NCI-H526 treated with DMSO at 0.1 percent for 48 hours (cell line): ENCODE measurements at places on chromosomes 5 and 9.
A peak's percentile ranks its signal among the peaks of the same experiment; 100 is the strongest.

DNA sequence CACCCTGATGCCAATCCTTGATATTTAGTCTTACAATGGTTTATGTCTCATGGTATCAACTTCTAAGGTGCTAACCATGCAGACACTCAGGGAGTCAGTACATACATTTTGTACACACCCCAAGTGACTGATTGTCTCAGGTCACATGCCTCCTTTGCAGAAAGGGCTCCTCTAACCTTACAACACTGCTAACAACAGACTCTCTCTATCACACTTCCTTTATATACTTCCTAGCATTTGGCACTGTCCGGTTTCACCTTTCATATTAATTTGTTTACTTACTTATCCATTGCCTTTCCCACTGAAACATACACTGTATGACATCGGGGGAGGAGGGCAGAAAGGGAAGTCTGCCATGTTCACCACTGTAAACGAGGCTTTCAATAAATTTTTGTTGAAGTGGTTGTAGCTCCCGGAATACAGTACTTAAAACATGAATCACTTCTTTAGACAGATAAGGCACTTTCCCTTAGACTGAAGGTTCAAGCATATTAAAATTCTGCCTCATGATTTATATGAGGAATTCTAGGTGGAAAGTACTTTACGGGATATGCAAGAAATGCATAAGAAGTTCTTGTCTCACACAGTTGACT is 20.6 kb downstream of the EMB start:
- DNase-seq, result no peak

GRCh38 chr9:98067184-98067583 is 10.7 kb downstream of the NANS start:
- DNase-seq, result peak; percentile 6

- DNase-seq, result no peak
Measured at GRCh38 chr5:87390075-87390474, 22.7 kb downstream of the CCNH start.

DNA sequence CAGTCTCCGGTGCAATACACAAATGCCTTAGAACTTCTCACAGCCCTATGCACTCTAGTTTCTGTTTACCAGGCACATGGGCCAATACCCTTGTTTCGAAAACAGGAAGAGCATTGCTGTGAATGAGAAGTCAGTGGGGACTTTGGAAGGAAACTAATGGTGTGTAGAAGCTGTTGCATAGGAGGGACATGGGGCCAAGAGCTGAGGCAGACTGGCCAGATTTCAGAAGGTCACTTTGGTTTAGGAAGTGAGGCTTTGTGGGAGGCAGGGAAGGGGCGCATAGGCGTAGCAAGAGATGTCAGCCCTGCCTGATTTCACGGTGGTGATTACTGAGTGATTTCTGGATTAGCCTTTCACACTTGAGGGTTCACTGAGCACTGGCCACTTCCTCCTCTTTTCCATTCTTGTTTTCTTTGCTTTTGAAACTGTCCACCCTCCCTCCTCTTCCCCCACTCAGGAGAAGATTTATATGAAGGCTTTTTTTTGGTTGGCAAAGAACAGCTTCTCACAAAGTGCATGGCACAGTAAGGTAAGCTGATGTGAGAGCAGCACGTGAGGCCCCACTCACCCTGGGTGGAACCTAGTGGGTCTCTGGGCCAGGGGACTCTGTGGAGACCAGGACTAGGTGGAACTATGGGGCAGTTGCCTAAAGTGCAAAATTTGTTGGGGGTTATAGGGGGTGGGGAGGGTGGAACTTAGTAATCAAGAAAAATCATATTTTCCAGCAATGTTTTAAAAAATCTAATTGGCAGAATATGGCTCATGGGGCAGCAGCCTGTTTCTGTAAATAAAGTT is 6.1 kb upstream of the TMEM252 start:
- DNase-seq, result no peak

DNA sequence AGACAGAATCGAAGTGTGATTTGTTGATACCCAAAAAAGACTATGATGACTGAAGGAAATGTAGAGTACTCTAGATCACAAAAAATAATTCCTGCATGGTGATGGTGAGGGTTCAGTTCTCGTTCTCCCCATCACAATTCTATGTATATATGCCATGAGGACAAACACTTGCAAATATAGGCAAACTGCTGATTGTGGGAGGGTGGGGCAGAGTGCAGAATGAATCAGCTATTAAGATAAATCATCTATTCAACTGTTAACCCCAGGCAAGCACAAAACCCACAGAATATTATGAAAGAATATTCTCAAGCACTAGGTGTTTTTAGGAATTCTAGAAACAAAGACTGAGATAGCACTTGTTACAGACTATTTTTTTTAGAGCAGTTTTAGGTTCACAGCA is 13.9 kb upstream of the UBLCP1 start:
- no peak for DNase-seq

DNA sequence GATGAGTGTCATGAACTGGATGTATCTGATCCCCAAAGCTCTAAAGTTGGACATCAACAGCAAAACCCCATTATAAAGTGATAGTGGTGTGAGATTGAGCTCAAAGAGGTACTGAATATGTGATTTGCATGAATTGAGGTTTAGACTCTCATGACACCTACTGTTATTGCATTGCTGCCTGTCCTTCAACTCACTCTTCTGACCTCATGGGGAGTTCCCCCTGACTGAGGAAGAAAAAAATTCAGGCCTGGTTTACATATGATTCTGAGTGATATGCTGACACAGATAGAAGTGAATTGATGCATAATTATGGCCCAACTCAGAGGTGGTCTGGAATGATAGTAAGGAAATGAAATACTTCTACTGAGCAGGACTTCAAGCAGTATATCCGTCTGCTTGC is 76.2 kb upstream of the CHD1 start:
- DNase-seq, result no peak

DNA sequence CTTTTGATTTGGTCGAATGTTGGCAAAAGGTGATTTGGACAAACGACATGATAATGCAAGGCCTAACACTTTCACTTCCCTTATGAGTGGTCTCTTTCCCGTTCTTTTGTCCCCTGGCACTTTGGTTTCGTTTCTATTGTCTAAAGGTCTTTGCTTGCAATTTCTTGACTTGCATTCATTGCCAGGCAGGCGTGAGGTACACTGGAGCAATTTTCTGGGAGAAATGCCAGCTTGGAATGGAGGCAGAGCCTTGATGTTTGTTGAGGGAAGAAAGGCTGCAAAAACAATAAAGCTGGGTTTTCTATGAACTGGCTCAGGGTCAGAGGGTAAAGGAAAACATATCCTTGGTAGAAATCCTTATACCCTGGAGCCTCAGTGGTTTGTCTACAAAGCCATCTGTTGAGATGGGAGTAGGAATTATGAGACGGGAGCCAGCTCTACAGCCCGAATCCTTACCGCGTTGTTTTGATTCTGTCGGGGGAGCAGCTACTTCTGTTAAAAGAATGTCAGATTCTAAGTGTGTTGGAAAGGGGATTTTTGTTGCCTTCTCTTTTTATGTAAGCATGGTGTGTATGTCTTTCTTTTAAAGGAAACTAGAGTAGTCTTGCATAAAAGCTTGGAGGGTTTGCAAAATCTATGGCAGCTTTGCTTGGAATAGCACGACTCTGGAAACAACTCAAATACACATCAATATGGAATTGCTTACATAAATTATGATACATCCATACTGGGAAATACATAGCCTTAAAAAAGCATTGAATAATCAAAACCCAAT is 158.9 kb downstream of the RMI1 start:
- DNase-seq, result no peak

DNA sequence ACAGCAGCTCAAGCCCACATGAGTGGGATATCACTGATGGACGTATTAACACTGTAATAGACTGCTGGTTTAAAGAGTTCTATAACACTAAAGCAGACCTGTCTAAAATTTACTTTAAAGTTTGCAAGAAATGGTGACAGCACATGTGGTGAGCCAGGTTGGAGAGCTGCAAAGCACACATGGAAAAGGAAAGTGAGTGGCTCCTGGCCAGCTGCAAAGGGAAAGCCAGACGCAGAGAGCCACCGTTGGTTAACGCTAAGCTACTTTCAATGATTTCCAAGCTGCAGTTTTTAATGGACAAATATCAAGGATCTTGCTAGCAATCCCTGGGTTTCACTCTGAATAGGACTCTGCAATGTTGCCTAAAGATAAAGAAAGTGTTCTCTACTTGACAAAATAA is 89.9 kb downstream of the CTNND2 start:
- no peak for DNase-seq

DNA sequence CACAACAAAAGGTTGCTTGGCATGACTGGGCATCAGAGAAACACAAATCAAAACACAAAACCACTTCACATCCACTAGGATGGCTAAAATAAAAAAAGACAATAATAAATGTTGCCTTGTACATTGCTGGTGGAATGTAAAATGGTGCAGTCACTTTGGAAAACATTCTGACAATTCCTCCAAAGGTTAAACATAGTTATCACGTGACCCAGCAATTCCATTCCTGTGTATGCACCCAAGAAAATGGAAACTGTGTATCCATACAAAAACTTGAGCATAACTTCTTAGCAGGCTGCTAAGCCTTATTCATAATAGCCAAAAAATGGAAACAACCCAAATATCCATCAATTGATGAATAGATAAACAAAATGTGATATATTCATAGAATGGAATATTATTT is 10.2 kb upstream of the SLC46A2 start:
- no peak for DNase-seq

DNA sequence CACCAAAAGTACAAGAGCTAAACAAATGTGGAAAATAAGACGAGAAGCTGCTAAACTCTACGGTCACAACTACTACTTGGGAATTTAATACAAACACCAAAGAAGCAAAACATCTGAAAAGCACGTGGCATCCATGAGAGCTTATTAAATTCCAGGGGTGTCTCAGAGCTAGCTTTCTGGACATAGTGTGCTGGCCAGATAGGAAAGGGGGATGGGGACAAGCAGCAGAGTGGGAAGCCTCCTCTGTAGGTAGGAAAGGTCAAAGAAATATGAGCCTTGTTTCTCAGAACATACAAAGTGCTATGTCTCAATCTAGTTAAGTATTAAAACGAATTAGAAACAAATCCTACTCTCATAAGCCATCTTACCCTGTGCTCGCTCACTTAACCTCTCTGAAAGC is 51.3 kb upstream of the GOLPH3 start:
- DNase-seq, result no peak

DNA sequence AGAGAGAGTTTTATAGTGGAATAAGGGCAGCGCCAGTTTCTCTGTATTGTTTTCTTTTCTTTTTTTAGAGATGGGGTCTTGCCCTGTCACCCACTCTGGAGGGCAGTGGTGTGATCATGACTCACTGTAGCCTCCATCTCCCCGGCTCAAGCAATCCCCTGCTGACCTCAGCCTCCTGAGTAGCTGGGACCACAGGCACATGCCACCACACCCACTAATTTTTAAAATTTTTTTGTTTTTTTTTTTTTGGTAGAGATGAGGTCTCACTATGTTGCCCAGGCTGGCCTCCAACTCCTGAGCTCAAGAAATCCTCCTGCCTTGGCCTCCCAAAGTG is 119.0 kb downstream of the PIK3R1 start:
- DNase-seq, result no peak

DNA sequence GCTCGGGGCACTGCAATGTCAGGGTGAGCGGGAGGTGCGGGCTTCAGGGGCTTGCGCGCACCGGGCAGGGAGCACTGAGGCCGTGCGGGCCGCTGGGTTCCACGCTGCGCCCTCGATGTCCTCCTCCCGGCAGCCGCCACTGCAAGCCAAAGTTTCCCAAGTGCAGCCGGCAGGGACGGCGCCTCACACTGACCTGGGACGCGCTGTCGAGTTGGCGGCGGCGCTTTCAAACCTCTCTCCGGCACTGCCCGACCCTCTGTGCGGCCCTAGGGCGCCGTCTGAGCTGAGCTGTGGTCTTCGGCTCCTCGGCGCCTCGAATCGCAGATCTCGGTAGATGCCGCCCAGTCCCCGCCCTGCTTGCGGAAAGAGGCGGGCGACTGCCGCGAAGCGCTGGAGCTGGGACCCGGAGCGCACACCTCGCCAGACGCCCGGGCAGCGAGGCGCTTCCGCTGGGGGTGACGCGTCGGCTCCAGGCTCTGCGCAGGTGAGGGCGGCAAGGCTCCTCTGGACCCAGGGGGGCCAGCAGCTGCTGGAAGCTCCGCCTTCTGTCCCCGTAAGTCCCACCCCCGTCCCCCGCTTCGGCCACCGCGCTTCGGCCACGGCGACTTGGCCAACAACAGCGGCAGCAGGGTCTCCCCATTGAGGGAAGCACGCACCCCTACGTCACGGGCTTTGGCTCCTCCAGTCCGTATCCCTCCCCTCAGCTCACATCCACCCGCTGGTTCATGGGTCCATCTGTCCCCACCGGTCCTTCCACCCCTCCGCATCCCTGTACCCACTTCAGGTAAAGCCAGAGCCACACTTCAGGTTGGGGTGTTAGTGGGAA is at the start of gene ANKRD34B:
TSS of gene ANKRD34B (minus strand) at position 320 of the 826 bp plus-strand sequence. CDS start 10,261 bp downstream, outside the sequence.
- DNase-seq, result peak; percentile 6

DNA sequence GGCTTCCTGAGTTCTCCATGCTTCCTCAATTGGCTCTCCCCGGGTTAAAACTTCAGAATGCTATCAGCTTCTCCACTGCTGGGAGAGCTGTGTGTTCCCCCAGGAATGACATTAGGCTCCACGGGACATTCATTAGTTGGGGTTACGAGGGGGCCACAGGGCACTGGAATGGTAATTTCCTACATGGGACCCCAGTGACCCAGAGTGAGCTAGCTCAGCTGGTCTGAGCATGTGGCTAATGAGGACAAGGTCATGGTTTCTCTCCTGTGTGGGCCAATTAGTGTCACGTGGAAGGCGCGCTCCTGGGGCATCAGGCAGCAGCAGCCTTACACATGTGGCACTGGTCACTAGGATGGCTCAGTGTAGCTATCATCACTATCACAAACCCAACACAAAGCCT is 21.0 kb downstream of the LSM11 start:
- no peak for DNase-seq

- no peak for DNase-seq
Measured at GRCh38 chr5:111585946-111586345, 73.6 kb upstream of the STARD4 start.

DNA sequence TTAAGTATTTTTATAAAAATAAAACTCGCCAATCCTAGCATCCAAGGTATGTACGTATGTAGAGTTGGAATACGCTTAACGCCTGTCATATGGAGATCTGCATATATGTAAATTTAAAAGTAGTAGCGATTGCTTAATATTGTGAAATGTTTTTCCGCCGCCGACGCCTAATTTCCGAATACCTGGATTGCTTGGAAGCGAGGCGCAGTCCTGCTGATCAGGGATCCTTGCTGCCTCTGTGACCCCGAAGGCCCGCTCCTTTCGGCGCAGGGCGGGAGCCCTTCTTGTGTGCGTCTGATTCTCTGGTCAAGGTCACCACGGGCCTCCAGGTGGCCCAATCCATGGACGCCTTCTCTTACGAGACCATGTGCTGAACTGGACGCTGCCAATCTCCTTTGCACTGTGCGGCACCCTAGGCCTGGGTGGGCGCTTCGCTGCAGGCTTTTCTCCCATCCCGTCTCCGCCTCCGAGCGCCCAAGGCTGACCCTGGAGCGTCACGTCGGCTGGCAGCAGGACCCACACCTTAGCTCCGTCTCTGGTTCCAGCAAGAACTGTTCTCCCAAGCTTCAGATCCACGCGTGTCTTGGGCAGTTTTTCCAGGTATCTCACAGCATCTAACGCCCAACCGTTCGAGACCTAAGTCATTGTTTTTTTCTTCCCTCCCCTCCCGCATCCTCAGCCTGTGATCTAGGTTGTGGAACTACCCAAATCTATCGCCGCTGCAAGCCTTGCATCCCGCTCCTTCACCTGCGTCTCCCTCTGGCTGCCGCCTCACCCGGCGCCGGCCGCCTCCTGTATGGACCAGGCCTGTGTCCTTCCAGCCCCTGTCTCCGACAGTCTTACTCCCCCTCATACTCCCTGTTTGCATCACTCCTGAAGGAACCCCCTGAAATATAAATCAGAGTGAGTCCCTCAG is 3.6 kb upstream of the TRIM41 start:
- no peak for DNase-seq

GRCh38 chr5:3043600-3043999 is 292.1 kb upstream of the IRX2 start:
- no peak for DNase-seq

GRCh38 chr9:100352201-100352726 is 478 bp downstream of the TEX10 start:
- DNase-seq, result no peak
